ENCODE measurements at places on chromosomes 3 and 15.

DNA sequence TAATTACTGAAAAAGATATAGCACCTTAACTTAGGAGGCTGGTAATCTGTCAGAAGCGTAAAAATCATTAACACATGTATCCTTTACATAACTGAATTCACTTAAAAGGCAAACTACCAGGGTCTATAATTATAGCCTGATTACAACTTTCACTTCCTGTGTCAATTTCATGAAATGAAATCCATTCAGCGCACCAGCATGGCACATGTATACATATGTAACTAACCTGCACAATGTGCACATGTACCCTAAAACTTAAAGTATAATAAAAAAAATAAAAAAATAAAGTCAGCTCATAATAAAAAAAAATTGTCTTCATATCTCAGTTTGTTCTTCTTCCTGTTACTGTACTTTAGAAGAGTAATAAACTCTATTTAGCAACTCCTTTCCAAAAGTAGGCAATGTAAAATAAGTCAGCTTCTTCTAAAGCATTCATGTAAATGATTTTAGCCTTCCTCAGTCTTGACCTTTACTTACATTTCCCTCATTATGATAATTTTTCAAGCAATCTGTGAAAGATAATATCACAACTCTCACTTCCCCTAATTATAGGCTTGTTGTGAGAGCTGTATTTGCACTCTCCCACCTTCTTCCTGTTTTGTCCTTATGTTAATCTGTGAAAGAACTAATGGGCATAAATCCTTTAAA, 50.1 kb downstream of the KBTBD8 start:
- no peak for DNase-seq

DNA sequence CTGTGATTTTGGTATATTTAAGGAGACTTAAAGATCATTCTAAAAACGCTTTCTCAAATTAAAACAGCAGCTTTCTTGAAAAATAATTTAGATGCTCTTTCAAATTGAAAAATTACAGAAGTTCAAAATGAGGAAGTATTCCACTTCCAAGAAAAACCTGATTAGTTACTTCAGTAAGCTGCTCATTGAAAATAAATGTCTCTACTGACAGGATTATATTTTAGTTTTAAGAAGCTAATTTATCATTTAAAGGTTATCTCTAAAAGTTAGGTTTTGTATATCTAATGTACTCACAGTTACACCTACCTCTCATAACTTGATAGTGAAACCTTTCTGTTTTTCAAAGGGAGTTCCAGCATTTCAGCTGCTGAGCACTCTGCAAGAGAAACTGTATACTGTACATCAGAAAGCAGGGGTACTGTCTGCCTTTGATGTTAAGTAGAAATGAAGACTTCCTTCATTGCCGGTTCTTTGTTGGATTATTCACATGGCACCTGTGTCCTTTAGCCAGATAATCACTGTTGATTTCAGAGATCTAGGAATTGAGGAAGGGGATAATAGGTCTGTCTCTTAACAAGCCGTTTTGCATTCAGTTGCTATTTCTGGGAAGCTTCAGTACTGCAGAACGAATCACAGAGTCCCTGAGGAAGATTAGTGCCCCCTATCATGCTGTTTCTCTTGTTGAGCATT, 161.6 kb downstream of the TCF12 start:
- DNase-seq = no peak

- DNase-seq = no peak
These were observed 10.5 kb downstream of the KIF15 start for GRCh38 chr3:44772099-44772442.

GRCh38 chr15:59699810-59700431, 10.8 kb upstream of the BNIP2 start:
- no peak for DNase-seq
